ENCODE measurements at places on chromosomes 6 and 20. TPM values are rescaled to one million over a fixed set of nuclear protein-coding genes. Genes with fewer than 3 reads are reported as not detected.

DNA sequence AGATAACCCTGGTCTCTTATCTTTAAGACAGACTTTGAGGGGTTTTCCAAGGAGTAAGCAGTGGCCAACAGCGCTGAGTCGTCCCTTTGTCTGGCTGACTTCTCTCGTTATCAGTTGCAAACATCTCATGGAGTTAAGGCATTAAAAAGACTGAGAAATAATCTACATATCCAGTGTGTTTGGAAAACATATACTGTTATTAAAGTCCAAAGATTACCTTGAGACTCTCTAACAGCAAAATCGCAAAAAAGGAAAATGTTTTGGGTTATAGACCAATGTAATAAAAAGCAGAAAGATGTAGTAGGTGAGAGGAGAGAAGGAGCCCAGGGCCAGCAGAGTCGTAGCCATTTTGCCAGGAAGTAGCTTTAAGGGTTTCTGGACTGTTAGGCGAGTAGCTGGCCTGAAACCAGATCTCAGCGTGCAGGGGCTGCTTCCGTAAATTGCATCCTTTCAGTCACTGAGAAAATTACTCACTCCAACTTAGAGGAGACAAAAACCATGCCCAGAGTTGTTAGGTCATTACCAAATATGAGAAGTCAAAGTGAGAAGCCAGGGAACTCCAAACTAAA, 24.6 kb downstream of the MYLK4 start:
- no peak for DNase-seq

GRCh38 chr6:158584236-158584651, 24.4 kb downstream of the TMEM181 start:
- no peak for DNase-seq

DNA sequence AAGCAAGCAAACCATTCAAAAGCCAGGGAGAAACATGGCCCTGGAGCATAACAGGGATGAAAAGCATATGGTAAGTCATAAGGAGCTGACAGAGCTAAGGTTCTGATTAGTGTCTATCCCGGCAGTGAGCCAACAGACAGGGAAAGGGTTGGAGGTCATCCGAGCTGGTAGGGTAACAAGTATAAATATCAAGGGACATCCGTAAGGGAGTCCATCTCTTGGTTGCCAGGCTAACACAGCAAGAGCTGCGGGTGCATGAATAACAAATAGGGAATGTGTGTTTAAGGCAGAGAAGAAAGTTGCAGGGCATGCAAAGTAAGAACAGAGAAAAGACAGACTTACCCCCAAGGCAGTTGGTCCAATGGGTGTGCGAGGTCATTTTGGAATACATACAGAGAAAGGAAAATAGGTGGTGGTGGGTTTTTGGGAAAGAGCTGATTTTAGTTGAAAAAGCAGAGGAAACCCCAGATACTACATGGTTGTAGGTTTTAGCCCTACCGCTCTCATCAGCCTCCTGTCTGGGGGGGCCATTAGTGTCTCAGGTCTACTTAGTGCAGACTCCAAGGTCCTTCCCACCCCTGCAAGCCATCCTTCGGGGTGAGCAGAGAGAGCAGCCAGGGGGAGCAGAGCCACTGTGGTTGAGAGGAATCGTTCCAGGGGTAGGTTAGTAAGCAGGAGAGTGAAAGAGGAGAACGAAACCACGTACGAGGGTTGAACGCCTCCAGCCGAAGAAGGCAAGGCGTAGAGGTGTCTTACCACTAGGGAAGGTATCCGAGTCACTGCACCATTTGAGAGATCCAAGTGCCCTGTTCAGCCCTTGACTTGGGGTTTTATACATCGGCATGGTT, at the start of gene ERVFRD-1:
Gene ERVFRD-1, minus strand, starts transcription at position 805 of the 848 bp plus-strand sequence. CDS start 6,415 bp downstream, outside the sequence.
- no peak for DNase-seq

GRCh38 chr20:23340524-23340923, 10.1 kb upstream of the NXT1 start:
- DNase-seq: peak; percentile 82

- peak; percentile 10 for DNase-seq
Measured at GRCh38 chr6:131979515-131980337, 28.6 kb upstream of the CCN2 start.

The CFAP61 gene
- not detected for total RNA-seq

The RAB44 gene
- total RNA-seq: not detected

The TRAPPC3L gene
- total RNA-seq: not detected

- peak; percentile 23 for DNase-seq
Measured at GRCh38 chr6:106279179-106279578, 46.4 kb downstream of the ATG5 start.

GRCh38 chr20:14612391-14612790, 275.0 kb upstream of the FLRT3 start:
- no peak for DNase-seq

DNA sequence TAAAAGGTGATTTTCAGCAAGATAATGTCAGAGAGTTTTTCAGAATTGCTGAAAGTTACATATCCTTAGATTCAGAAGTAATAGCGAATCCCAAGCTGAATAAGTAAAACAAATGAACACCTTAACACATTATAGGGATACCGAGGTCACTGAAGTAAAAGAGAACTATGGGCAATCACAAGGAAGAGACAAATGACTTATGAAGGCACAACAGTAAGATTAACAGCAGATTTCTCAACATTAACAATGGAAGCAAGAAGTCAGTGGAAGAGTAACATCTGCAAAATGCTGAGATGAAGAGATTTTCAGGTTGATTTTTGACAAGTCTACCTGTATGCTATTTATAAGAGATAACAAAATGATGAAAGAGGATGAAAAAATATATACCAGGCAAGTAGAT, 86.1 kb upstream of the EZR start:
- DNase-seq: no peak

GRCh38 chr6:104531646-104532045, 328.1 kb downstream of the HACE1 start:
- DNase-seq: no peak

The MUC21 gene
- total RNA-seq: not detected

DNA sequence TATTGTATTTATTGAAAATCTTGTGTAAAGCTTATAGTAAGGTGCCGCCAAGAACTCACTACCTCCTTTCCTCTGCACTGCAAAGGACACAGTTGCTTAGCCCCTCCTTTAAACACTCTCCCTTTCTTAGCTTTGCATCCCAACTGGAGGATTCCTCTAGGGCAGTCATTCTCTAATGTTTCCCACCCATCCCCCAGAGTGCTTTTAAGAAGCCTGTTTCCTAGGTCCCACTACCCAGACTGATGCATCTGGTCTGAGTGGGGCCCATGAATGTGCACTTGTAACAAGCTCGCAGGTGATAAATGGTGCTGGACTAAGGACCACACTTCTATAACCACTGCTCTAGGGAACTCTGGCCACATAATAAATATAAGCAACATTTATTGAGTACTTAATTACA, 55.2 kb downstream of the B4GALT5 start:
- no peak for DNase-seq

DNA sequence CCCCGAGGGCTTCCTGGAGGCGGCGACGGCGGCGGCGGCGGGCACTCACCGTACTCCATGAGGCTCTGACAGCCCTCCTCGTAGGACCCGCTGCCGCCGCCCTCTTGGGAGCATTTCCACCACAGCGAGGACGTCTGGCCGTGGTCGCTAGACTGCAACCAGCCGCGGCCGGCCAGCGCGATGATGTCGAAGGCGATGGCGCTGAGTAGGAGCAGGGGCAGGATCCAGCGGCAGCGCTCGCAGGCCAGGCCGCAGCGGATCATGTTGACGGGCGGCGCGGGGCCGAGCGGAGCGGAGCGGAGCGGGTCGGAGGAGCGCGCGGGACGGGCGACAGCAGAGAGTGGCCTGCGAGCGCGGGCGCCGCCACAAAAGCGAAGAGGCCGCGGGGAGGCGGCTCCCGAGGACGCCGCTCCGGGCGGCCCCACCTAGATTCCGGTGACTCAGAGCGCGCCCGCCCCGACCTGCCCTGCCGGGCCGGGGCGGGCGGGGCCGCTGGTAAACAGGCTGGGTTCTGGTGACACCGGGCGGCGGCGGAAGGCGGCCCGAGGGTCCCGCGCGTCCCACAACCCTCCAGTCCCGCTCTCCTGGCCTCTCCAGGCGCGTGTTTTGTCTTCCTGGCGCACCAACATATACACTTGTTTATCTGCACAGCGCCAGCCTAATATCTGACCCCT, at the start of gene PERP:
Gene PERP, minus strand, starts transcription at position 342 of the 674 bp plus-strand sequence. Its CDS starts 79 bp downstream, at position 263.
- peak; percentile 86 for DNase-seq

GRCh38 chr6:41682497-41683272, 44.4 kb downstream of the MDFI start:
- DNase-seq: no peak

DNA sequence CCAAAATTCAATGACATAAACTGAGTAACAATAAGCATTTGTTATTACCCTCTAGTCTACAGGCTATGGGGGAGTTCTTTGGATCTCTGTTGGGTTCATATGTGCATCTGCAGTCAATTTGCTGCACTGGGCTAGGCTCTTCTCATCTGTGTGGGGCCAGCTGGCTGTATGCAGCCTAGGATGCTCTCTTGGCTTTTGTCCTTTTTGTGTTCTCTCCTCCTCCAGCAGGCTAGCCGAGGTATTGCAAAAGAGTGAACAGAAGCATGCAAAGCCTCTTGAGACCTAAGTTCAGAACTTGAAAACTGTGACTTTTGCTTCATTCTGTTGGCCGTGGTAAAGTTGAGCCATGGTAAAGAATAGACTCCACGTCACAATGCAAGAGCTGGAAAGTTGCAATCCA, 62.8 kb upstream of the FOXO3 start:
- peak; percentile 52 for DNase-seq

DNA sequence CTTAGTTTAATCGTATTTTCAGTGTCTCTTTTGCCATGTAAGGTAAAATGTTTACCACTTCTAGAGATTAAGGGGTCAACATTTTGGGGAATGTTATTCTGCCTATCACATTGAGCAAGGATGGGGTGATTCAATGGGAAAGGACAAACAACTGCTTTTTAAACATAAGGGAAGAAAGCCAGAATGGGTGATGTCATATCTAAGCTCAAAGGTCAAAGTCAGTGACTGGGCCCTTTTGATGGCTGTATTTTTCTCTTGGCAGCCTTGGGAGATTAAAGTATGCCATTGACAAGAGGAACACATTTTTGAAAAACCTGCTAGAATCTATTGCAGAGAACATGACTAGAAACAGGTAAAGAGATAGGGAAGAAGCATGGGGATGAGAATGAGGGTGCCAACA, 477.3 kb upstream of the IRAK1BP1 start:
- no peak for DNase-seq

GRCh38 chr6:158244373-158244772, 67.9 kb upstream of the TULP4 start:
- no peak for DNase-seq

- DNase-seq: no peak
Measured at GRCh38 chr20:54557806-54558590, 82.6 kb downstream of the DOK5 start.

DNA sequence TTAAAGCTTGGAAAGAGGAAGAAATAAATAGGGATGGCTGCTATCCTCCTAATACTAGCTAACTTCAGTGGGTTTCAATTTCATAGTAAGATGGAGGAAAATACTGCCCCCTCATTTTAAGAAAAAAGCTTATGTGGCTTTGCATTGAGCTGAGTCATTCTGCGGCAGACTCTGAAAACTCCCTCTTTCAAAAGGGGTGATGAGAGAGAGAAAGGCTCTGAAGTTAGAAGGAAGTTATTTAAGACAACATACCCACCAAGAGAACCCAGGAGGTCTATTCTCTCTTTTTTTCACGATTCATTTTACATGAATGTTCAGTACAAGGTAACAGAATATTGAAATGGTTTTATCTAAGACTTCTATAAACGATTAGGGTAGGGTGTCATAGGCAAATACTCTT, 4.5 kb downstream of the PRDM13 start:
- no peak for DNase-seq

- DNase-seq: no peak
Measured at GRCh38 chr6:15434823-15435380, 189.0 kb downstream of the JARID2 start.

The PPP1R3G gene
- total RNA-seq: 3.2 TPM

DNA sequence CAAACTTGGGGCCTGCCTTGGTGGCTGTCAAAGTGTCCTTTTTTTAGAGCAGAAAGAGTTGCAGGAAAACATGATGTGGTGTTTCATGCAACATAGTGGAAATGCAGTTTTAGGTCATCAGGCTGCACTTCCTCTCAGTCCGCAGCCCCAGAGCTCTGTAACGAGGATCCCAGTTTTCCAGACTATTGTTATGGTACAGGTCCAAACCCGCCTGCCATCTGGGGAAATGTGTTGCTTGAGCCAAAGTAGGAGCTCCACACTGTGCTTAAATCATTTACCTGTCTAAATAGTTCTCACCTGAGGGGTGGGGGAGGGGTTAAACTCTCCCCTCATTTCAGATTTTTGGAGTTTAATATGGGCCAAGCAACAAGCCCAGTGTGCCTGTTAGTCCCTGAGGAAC, 59.8 kb downstream of the GOPC start:
- no peak for DNase-seq

- peak; percentile 50 for DNase-seq
Measured at GRCh38 chr6:112253841-112254816, at the start of gene LAMA4. Gene LAMA4, minus strand, starts transcription at chr6:112254567. Its CDS starts 417 bp downstream, at chr6:112254150.

- DNase-seq: no peak
Measured at GRCh38 chr6:128063850-128064539, 163.1 kb upstream of the THEMIS start.

The RUNX2 gene
- total RNA-seq: 7.3 TPM

The ARMH2 gene
- total RNA-seq: not detected

DNA sequence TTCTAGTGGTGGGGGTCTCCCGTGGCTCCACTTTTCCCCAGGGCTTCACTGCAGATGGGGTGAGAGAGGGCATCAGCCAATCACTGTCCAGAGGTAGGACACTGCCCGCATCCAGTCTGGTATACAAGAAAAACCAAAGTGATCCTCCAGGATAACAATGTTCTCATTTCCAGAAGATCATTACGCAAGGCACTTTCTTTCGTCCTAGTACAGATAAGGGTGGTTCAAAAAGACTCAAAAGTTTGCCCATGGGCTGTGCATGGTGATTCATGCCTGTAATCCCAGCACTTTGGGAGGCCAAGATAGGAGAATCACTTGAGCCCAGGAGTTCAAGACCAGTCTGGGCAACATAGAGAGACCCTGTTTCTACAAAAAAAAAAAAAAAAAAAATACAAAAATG, 16.4 kb downstream of the GMDS start:
- no peak for DNase-seq

The COL9A1 gene
- total RNA-seq: not detected

DNA sequence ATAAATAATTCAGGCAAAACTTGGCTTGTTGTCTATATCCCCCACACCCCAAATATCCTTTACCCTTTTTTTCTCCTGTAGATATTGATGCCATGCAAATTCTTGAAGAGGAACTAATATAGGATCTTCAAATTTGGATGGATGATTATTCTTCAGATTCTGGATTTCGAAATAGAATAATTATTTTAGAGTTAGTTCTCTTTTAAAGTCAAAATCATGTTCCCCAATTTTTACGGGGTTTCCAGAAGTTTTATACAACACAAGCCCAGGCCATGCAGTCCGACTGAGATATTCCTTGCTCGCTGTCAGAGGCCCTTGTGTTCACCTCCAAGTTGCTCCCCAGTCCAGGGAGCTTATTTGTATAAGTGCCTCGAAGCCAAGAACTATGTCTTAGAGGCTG, 4.4 kb downstream of the PPIL6 start:
- no peak for DNase-seq
